ENCODE measurements at places on chromosomes 1 and 21.
A peak's percentile ranks its signal among the peaks of the same experiment; 100 is the strongest.

DNA sequence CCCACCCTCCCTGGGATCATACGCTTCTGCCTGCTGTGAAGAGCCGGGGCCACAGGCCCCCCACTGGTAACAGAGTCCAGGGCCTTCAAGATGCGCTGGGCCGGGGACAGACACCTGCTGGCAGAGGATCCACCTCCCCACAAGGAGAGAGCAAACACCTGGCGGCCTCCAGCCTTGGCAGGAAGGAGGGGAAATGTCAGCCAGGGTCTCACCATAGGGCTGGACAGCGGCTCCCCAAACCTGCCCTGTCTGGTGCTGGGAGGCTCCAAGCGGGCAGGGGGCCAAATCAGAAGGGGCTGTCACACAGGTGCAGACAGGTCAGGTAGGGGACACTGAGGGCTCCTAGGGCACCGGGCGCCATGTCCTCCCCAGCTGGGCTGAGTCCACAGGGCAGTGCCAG lies 58.9 kb downstream of the KCNAB2 start:
- no peak for DNase-seq

GRCh38 chr1:163820766-163821165 lies 499.0 kb downstream of the NUF2 start:
- DNase-seq: no peak

DNA sequence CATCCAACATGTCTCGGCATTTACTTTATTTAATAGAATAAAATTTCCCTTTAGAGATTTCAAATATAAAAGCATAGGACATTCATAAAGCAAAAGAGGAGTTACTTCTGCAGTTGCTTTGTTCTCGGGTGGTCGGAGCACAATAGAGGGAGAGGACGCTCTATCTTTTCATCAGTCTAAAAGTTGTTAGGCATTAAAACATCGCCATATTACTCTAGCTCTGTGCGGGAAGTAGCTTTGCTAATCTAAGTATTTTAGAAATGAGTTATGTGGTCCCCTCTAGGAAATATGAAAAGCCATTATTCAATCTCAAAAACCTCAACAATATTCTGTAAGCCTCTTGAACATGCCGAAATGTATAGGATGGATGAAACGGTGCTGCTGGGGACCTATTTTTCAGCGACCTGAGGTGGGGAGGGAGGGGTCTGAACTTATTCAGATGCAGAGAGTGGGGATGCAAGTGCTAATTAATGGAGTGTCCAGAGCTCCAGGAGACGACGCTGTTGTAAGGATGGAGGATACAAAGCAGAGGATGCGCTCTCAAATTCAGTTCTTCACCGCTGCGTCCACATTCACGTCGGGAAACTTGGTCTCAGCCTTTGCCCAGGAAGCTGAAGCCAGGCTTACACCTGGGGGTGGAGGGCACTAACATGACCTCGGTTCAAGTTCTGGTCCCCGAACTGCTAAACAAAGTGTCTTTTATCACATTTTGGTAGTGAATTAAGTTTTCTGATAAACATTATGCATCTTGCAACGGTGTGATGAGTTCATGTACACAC lies 6.3 kb downstream of the CDKN2C start:
- DNase-seq: peak; percentile 51

DNA sequence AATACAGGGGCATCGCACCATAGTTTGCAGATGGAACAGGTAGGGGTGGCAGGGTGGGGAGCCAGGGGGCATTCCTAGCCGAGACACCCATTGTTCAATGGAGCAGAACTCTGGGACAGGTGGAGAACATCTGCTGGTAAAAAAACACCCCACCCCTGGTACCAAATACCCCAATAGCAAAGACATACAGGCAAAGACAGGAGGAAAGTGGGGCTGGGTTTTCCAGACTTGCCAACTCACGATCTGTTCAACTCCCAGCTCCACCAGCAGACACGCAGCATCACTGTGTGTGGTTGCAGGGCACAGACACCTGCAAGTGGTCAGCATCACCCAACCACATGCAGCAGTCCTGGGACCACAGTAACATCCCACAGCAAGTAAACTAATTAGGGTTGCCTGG lies 328 bp upstream of the KRTAP10-8 start:
- DNase-seq: no peak

GRCh38 chr1:212967801-212968200 lies 17.5 kb downstream of the VASH2 start:
- peak; percentile 20 for DNase-seq

Measured in activated CD4-positive, alpha-beta T cell treated with anti-CD3 and anti-CD28 coated beads, Interleukin-2, Interleukin-6, amounts not matched to agents 100 ng/mL and 50 ng/mL, durations not matched to agents 16 hours and 8 hours (primary cell).